Activated CD4-positive, alpha-beta T cell treated with anti-CD3 and anti-CD28 coated beads for 36 hours (primary cell): ENCODE measurements at places on chromosomes 12 and 14.
A peak's percentile ranks its signal among the peaks of the same experiment; 100 is the strongest.

- no peak for DNase-seq
Measured at GRCh38 chr12:132026061-132026795, 76.5 kb downstream of the EP400 start.

DNA sequence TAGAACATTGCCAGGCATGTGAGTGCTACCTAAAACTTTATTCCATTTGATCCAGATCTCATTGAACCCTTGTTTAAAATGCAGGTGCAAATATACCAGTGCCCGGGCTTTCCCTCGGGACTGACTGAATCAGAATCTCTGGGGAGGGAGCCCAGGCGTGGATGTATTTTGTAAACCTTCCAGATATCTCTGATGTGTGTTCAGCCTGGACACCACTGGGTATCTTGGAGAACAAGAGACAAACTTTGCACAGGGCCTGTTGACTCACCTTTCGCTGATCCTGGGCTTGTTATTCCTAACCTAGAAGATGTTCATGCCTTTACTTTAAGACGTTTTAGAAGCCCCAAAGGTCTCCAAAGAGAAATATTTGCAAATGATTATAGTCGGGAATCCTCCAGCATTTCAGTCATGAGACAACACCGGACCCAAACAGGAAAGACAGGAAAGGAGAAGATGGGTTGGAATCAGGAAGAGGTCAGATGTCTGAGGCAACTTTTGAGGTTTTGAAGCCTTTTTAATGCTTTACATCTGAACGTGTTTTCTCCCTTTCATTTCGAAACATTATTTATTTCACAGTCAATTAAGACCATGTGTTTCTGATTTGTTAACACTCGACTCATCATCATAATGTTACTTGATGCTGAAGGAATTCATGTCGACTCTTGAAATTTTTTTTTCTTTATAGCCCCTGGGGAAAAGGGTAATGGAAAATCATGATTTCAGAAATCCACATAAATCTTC is 118.6 kb downstream of the PLXNC1 start:
- no peak for DNase-seq

DNA sequence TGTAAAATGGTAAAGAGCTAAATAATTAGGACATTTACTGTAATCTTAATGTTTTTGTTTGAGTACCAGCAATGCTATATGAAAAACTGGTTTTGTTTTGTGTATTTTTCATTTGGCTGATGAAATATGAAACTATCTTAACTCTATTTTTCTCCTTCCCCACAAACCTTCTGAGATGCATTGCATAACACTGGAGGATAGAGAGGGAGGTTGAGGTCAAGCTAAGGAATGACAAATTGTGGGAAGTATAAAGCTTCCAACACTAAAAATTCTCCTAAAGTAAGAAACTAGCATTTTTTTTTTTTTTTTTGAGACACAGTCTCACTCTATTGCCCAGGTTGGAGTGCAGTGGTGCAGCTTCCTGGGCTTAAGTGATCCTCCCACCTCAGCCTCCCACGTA is 31.5 kb upstream of the SRP54 start:
- no peak for DNase-seq

DNA sequence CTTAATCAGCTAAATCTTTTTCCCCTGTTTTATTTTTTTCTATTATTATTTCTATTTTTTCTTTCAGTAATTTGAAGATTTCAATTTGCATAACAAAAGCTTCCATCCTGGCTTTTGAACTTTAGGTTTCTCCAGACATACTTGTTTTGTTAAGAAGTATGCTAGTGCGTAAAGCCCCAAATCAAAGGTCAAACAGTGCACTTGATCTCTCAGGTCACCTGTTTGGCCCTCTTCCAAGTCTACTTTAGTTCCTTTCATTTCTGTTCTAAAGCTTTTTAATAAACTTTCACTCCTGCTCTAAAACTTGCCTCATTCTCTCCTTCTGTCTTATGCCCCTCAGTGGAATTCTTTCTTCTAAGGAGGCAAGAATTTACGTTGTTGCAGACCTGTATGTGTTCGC is 54.6 kb upstream of the ATXN7L3B start:
- no peak for DNase-seq

DNA sequence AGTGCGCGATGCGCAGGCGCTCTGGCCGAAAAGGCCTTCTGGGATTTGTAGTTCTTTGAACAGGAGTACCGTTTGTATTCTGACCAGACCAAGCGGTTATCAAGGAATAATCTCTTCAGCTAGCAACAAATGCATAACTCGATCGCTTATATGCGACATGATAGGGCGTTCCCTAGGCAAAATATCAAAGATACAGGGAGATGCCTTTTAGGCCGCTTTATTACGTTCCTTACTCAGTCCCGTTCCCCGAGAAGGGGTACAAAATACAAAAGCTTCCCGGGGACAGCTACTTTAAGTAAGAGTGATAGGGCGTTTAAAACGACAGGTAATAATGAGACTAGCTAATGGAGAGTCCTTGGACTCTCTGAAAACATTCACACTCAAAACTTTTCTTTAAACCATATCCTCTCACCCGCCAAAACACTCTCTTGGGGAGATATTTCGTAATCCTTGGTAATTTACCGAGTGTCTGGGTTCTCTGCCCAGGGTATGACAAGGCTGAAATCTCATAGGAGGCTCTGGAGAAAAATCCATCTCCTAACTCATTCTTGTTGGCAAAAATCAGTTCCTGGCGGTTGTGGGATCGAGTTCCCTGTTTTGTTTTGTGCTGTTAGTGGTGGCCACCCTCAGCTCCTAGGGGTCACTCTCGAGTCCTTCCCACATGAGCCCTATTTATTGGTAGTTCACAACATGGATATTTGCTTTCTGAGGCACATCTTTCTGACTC is 412 bp upstream of the SNW1 start:
- DNase-seq = peak; percentile 19

GRCh38 chr12:113465808-113466453 is 5.7 kb downstream of the LHX5 start:
- no peak for DNase-seq

DNA sequence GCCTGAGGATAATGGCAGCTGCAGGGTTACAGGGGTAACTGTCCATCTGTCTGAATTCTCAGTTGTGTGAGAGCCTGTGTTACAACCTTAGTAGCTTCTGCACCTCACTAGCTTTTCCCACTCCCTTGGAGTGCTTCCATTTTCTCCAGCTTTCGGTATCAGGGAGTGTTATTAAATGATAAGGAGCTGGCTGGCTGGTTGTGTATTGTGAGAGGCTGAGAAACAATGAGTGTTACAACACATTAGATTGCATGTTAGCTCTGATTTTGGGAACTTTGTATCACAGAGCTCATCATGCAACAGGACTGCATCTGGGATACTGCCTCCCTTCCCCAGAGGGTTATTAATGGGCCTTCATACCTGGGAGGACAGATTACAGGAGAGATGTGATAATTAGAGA is 723.7 kb downstream of the DIO2 start:
- no peak for DNase-seq

DNA sequence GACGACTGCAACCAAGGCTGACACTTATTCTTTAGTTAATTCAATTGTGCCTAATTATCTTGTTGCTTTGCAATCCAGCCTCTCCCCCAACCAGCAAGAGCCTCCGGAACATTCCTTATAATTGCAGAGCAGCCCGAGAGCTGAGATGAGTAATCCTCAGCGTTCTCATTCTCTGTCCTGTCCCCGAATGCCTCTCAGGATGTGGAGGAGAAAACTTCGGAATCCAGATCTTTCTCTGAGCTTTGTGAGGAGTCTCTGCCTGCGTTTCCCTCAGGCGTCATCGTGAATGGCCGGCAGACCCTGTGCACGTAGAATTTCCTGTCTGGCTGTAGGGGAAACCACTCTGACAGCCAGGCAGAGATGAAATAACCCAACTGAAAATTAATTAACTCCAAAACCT is 160.5 kb upstream of the DIO3 start:
- DNase-seq = no peak

GRCh38 chr14:105478398-105479251 is 4.0 kb downstream of the CRIP2 start:
- peak; percentile 13 for DNase-seq

GRCh38 chr12:113236539-113237399 is 15.5 kb downstream of the TPCN1 start:
- no peak for DNase-seq

GRCh38 chr12:6424866-6425265 is 19.9 kb upstream of the CD27 start:
- DNase-seq = no peak

GRCh38 chr14:39868251-39868650 is 436.0 kb upstream of the FBXO33 start:
- DNase-seq = no peak

GRCh38 chr12:67320614-67321295 is 51.6 kb downstream of the CAND1 start:
- DNase-seq = no peak

- DNase-seq = no peak
Measured at GRCh38 chr12:29148596-29148910, 525 bp upstream of the FAR2 start.

- DNase-seq = peak; percentile 19
Measured at GRCh38 chr14:68182492-68182891, 362.9 kb downstream of the RAD51B start.

- no peak for DNase-seq
Measured at GRCh38 chr12:26608706-26609105, 224.3 kb downstream of the ITPR2 start.

- DNase-seq = no peak
Measured at GRCh38 chr14:103548463-103549351, 13.8 kb downstream of the BAG5 start.

DNA sequence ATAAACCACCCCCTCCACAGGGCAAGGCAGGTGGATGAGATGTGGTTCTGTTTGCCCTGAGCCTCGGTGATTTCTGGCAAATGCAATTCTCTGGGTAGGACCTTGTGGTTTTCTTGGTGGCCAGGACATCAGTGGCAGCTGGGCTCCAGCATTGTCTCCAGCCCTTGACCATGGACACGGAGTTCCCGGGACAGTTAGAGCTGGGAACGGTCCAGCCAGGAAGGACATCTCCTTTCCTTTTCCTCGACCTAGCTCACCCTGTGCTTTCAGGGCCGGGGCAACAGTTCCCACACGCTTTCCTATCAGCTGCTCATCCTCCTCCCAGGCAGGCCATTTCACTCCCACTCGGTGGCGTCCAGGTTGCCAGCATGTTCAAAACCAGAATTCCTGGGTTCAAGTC is 9.2 kb downstream of the SERPINA4 start:
- DNase-seq = no peak

GRCh38 chr12:111409780-111410430 is 4.2 kb downstream of the SH2B3 start:
- peak; percentile 41 for DNase-seq

DNA sequence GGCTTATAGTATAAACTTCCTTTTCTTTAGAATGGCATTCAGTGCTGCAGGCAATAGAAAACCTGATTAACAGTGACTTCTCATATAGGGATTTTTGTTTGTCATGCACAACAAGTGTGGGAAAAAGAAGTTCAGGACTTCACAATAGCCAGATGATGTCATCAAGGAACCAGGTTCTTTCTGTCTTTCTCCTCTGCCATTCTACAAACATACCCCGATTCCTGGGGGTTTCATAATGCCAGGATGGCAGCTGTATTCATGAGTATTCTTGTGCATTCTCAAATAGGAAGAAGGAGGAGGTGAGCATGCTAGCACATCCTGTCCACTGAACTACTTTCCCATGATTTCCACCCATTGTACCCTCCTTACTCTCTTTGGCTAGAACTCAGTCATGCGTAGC is 182.7 kb upstream of the EEA1 start:
- DNase-seq = no peak

GRCh38 chr14:25841226-25841625 is 756.6 kb downstream of the NOVA1 start:
- DNase-seq = no peak

GRCh38 chr12:69985656-69986055 is 160.6 kb downstream of the MYRFL start:
- peak; percentile 43 for DNase-seq

DNA sequence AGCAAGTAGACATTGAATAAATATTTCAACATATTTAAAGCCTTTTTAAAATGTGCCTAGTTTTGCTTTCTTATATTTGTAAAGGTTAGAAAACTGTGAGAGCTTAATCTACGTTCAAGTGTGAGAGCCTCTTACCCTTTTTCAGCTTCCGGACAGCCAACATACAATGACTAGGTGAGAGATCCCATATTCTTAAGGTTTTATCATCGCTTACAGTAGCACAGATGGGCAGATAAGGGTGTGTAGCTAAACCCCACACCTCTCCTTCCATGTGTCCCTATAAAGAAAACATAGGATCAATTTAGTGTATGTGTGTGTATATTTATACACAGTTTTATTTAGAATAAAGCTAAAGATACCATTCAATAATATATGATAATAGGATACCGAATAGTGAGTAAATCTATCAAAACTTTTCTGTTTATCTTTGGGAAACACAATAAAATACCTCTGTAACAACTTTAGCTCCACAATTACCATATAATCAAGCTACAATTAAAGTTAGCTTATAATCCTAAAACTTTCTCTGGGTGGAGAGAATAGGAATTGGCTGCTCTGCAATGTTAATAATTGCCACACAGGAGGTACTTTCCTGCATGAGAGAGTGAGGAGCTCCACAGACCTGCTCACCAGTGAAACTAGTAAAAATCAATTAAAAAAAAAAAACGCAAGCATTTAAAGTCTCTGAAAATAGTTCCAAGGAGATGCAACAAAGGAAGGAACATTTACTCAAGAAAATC is 110.8 kb downstream of the EML5 start:
- DNase-seq = no peak

- peak; percentile 99 for DNase-seq
Measured at GRCh38 chr12:49740930-49741881, at the start of gene TMBIM6. Gene TMBIM6, plus strand, starts transcription at chr12:49741557. Its CDS starts 10,937 bp downstream, at chr12:49752494.

DNA sequence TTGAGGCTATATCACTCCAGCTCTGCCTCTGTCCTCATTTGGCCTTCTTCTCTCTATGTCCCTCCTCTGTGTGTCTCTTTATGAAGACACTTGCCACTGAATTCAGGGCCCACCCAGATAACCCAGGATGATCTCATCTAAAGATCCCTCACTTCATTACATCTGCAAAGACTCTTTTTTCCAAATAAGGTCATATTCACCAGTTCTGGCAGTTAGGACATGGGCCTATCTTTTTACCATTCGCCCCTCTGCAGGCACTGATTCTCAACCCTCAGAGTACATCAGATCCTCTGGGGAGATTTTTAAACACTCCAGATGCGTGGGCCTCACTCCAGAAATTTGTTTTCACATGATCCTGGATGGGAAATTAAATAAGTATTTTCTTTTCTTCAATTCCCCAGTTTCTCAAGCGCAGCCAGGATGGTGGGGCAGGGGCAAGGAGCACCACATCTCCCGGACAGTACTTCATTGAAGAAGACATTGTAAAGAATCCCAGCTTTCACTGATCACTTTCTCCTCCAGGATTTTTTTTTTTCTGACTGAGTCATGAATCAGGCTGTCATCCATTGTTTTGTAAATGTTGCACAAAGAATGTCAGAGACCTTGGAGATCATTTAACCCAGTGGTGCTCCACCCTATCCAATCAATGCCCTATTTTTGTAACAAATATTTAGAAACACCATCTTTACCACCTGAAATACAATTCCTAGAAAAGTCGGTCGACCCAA is 27.4 kb downstream of the CRACR2A start:
- DNase-seq = no peak
